ENCODE measurements at places on chromosomes 11 and 22. TPM values are rescaled to one million over a fixed set of nuclear protein-coding genes. Genes with fewer than 3 reads are reported as not detected.

IGF2 gene
- total RNA-seq: 31.5 TPM

SCGB1D2 gene
- not detected for total RNA-seq

CDC42BPG gene
- total RNA-seq: not detected

TMA7B gene
- total RNA-seq: not detected

ART5 gene
- not detected for total RNA-seq

BATF2 gene
- not detected for total RNA-seq

CD6 gene
- total RNA-seq: not detected

SYT13 gene
- total RNA-seq: not detected

DNAJB13 gene
- total RNA-seq: not detected

APOBEC3C gene
- 3.2 TPM for total RNA-seq

PANX2 gene
- 0.13 TPM for total RNA-seq

A4GALT gene
- 12.3 TPM for total RNA-seq
